PC-9 (cell line): ENCODE measurements at places on chromosomes 12 and 14.

- DNase-seq, result no peak
These were observed 161.3 kb downstream of the GXYLT1 start for GRCh38 chr12:41983394-41983793.

DNA sequence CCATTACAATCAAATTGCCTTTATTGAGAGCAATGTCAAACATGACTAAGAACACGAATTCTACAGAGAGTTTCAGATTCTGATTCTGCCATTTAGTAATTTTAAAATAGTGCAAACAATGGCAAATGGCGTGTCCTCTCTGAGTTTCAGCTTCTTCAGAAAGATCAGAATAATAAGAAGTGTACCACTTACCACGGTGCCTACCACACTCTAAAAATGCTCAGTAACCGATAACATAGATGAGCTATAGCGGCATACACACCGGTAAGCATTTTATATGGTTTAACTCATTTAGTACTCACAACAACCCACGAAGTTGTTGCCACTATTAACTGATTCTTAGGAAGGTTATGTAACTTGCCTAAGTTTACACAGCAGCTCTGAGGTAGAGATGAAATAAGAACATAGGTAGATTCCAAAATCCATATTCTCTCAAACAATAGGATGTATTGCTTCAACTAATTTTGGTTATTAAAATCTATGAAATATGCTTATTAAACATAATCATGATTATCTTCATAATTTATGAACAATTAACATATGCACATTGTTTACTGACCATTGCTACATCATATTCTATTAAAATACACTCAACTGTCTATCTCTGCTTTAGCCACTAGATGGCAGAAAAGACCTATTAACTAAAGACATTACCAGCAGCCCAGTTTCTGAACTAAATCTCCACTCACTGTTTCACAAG is 38.3 kb downstream of the SLC6A15 start:
- no peak for DNase-seq

DNA sequence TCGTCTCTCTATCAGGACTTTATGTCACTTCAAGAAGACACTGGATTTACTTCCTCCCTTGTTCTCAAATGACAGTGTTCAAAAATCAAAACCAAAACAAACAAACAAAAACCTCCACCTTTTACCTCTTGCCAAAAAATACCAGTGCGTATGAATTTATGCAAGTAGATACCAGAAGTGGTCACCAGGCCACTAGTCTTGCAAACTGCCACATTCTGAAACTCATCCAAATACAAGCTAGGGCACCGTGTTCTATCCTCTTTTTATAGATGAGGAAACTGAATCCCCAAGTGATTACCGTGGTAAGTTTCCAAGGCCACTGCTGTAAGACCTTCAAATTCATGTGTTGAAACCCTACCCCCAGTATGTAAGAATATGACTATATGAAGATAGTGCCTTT is 343.9 kb upstream of the KITLG start:
- no peak for DNase-seq

- no peak for DNase-seq
These were observed 227.2 kb downstream of the CHST11 start for GRCh38 chr12:104683831-104684503.

DNA sequence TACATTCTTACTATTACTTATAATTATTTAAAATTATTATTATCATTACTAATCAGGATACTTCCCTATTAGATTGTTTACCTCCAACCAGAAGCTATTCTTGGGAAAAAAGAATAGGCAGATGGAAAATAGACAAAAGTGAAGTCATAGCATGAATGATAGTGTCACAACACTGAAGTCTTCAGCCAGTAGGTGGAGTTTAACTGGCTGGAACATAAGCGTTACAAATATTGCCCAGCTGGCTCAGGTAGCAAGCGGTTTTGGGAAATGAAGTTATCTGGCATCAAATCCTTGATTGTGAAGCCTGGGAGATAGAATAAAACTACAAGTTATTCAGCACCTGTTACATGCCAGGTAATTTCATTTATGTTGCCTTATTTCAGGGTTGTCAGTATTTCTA is 762.9 kb downstream of the C12orf50 start:
- no peak for DNase-seq

DNA sequence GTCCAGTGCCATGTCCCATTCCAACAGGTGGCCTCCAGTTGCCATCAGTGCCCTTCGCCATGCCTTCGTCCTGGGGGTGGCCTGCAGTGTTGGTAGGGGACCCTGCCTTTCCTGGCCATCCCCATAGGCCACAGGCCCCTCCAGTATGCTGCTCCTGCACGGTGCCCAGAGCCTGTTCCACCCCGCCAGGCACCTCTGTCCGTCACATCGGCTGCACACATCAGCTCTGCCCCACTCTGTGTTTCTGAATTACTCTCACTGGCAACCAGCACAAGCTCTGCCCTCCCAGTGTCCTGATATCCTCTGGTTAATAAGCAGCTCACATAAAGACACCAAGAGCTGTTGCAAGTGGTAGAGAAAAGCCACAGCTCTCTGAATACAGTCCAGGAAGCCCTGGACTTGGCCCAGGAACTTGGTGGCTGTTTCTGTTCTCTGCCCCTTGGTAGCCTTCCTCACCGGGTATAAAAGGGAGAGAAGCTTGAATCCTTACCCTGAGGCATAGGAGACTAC is 31.3 kb upstream of the ATP2A2 start:
- no peak for DNase-seq

- peak; percentile 30 for DNase-seq
These were observed 24.5 kb downstream of the FIGNL2 start for GRCh38 chr12:51823875-51824565.
